Smooth muscle cell of the coronary artery (primary cell): ENCODE measurements at places on chromosomes 11 and 22. TPM values are rescaled to one million over a fixed set of nuclear protein-coding genes. Genes with fewer than 3 reads are reported as not detected.

The GRAP2 gene
- total RNA-seq: not detected in 2 replicates

The ANKRD49 gene
- total RNA-seq: 6.8 and 8.7 TPM in 2 replicates

The NLRP6 gene
- not detected in 2 replicates for total RNA-seq

The ANO1 gene
- total RNA-seq: 0.23 and 5.3 TPM in 2 replicates

The SLC22A25 gene
- not detected in 2 replicates for total RNA-seq

The CCDC89 gene
- total RNA-seq: 2.6 and 5.6 TPM in 2 replicates

The PGA5 gene
- 1.1 TPM in 1 of 2 replicates, not detected in the other for total RNA-seq
